ENCODE measurements at places on chromosomes 1 and 21.

GRCh38 chr1:1040004-1040991 is 20.4 kb downstream of the AGRN start:
- DNase-seq = peak; percentile 77

DNA sequence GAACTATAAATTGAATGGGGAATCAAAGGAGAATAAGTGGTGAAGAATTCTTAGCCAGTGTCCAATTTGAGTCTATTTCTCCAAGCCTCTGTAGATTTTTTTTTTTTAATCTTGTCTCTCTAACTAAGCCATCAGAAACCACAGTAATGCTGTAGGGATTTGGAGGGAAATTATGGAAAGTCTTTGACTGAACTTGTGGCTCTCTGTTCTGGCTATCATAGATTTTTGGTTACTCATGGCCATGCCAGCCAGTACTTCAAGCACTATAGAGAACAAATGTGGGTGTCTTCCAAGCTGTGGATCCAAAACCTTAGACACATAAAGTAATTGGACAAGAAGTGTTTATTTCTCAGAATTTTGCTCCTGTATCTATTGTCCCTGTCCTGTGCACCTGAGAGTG is 147.9 kb downstream of the LRRC40 start:
- DNase-seq = no peak

DNA sequence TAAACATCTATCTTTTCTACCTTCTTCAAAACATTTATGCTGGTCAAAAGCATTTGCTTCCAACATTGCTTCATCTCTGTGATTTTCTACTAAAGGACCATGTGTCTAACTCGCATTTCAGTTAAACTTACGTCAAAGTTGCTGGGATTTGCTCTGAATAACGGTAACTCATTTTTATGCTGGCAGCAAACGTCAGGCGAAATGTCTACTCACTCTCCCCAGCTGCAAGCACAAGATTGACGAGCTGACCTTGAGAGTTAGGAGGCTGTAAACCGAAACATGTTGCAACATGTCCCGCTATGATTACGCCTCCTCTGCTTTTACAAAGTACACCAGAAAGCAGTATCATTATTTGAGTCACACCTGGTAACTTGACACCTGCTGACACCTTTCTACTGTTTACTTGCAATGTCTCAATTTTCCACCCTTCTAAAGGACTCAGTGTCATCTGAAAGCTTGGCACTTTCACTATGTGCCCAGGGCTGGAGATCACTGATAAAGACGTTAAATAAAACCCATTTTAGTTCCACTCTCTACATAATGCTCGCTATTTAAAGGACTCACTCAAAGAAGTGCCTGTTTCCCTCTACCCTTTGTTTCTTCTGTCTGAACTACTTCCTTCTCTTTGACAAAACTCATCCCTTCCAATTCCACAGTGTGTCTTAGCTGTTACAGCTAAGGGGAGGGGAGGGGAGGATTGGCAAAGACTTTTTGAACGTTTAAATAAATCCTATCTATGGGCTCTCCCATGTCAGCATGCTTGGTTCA is 111.9 kb downstream of the PTPN14 start:
- no peak for DNase-seq

GRCh38 chr1:231699784-231700183 is 73.2 kb downstream of the DISC1 start:
- no peak for DNase-seq

GRCh38 chr21:35943752-35944151 is 116.6 kb downstream of the SETD4 start:
- DNase-seq = no peak

DNA sequence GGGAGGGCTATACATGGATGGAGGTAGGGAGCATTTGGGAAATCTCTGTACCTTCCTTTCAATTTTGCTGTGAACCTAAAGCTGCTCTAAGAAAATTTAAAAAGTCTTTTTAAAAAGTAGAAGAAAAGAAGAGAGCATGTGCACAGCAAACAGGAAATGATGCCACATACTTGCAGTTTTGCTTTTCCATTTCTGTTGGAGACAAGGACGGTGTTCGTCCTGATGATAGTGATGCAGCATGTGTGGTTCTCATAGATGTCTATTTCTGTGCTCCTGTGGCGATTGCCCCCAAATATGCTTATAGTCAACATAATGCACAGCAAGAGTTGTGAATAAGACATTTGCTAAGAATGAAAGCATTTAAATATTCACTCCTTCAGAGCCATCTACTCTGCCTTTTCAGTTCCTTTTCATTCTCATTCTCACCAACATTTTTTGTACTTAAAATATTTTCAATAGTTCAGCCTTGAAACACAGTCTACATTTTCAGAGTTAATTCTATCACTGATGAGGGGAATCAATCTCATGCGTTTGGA is 66.6 kb downstream of the LRRC8C start:
- DNase-seq = no peak

DNA sequence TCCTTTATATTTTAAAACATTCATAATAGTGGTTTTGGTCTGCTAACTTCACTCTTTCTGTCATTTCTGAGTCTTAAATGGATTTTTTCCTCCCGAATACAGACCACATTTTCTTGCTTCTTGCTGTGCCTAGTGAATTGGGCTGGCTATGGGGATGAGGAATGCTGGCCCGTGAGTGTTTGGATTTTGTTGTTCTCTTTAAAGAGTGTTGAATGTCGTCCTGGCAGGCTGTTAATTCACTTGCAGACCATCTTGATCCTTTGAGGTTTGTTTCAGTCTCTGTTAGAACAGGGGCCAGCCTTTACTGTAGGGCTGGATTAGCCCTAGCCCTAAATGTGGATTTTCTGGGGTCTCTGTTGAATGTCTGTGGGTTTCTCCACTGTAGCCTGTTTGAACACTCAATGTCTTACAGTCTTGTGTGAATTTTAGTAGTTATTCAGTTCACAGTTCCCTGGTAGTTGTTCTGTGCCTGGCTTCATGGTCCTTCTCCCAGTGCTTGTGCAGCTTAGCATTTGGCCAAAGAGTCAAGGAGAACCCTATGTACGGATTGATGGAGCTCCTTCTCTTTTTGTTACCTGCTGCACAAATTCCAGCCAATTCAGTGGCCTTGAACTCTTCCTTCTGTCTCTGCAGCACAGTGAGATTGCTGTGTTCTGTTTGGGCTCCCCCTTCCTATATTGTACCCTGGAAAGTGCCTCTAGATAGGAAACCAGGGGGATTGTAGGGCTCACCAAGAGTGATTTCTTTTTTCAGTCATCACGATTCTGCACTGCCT is 95.7 kb downstream of the DYRK1A start:
- DNase-seq = no peak

GRCh38 chr21:30482130-30482529 is 2.0 kb upstream of the KRTAP19-1 start:
- no peak for DNase-seq

DNA sequence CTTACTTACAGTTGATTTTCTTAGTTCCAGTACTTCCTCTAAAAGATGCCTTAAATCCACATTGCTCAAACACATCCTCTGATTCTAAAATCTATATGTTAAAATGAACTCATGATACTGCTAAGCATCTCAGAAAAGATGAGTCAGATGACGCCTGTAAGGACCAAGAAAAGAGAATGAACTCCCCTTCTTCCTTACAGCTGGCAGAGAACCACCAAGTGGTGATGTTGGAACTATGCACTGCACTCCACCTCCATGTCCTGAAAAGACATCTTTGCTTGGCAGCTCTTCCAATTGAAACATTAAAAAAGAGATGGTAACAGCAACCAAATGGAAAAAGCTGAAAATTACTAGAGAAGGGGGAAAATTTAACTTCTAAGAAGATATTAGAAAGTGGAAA is 648.8 kb downstream of the PTPRC start:
- DNase-seq = no peak

GRCh38 chr1:16438924-16439323 is 1.6 kb upstream of the NECAP2 start:
- DNase-seq = no peak

- no peak for DNase-seq
These were observed 22.3 kb downstream of the ZBTB40 start for GRCh38 chr1:22473952-22474351.
